Stimulated activated CD4-positive, alpha-beta T cell treated with anti-CD3 and anti-CD28 coated beads, Interleukin-12 subunit alpha, Interleukin-12 subunit beta, amount 100 ng/mL, for 4 hours (primary cell): ENCODE measurements at places on chromosomes 6 and 20.

DNA sequence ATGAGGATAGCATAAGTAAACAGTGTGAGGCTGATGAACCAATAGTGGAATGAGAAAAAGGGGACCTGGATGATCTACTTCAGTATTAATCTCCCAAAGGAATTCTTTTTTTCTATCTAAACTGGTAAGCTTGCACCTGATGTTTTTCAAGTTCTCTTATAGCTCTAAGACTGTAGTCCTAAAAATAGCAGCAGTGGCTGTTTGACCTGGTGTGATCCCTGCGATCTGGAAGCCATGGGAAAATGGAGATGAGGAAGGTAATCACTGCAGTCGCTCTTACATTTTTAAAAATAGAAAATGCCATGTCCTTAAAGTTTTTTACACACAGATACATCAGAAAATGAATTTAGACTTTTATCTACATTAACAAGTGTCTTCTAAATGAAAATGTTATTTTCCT is 926.4 kb upstream of the SLC35B3 start:
- DNase-seq, result no peak

DNA sequence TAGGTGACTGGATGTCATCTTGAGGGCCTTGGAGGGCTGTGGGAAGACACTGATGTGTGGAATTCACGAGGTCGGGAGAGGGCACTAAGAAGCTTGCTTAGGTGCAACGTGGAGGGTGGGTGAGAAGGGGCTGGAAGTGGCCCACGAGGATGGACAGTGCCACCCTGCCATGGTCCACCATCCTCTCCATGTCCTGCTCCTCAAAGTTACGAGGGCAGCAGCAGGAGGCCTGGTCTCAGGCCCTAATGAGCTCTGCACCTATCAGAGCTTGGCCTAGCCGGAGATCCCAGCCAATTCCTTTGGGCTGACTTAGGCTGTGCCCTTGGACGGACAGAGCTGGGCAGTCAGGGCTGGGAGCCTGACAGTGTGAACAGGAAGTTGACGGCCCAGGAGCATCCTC is 27.8 kb upstream of the SCRT2 start:
- DNase-seq, result no peak

DNA sequence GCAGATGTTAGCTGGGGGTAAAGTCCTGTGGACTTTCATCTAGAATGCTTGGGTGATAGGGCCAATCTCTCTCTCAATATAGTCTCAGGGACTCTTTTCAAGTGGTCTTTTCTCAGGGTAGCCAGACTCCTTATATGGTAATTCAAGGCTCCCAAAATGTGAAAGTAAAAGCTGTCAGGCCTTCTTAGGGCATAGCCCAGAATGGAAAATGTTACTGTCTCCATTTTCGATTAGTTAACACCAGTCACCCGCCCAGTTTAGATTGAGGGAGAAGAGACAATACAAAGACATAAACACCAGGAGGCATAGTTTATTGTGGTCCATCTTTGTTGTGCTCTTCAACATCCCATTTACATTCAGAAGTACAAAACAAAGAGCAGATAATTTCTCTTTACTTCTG is 295.8 kb downstream of the EPHA7 start:
- no peak for DNase-seq

GRCh38 chr6:132202574-132202973 is 198.7 kb downstream of the MOXD1 start:
- no peak for DNase-seq

DNA sequence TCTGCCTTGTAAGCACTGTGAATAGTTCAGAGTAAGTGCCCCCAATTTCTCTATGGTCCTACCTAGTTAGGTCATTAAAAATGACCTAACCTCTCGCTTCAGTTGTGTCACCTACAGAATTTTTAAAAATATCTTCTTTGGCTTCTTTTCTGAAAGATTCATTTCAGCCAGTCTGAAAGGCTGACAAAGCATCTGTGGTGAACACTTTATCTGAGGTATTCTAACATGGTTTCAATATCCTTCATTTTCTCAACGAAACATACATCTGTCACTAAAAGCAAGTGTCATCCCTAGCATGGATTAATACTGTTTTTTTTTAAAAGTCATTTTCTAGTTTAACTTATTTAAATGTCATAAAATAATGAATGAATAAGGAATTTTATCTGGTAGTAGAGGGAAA is 5.1 kb downstream of the DPM1 start:
- no peak for DNase-seq

GRCh38 chr6:130105996-130106704 is 87.8 kb downstream of the L3MBTL3 start:
- no peak for DNase-seq

- no peak for DNase-seq
Measured at GRCh38 chr6:140661691-140662090, 1287.2 kb upstream of the CITED2 start.

DNA sequence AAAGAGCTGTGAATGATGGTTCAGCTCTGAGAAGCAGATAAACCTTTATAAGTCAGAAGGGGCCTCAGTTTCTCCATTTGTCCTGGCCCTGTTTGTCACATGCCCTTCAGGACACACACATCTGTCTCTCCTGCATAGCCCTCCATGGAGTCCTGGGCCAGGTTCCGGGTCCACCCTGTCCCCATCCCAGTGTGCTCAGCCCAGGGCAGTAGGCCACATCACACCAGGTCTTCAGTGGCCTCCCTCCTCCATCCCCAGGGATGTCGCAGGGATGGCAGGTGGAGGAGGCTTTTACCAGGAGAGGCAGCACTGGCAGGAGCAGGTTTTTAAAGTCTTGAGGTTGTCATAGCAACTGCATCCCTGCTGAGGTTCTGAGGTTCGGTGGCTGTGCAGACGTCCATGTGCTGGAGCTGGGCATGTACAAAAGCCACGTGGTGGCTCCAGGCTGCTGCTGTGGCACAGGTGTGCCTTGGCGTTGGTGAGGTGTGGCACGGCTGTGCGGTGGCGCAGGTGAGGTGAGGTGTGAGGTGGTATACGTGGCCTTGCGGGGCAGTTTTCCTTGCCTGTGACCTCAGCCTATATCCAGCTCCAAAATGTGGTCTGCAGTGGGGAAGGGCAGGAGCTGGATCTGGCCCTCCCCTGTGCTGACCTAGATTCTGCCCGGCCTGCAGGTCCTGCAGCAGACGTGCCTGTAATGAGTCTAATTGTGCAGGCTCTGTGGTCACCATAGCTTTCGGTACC is 8.0 kb upstream of the NPBWR2 start:
- DNase-seq, result no peak

DNA sequence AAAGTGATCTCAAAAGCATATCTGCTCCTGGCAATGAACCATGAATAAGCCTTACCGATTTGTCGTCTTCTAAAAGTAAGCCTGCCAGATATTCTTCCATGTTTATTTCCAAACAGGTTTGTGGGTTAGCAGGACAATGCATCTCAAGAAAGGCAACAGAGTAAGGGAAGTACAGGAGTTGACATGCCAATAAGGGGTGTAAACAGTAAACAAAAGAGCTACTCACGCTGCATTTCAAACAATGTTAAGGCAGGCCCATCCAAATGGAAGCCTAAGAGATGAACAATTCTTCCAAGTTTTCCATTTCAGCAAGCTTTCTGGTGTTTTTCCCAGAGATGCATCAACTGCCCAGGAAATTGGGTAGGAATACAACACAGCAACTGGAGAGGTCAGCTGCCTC is 27.8 kb upstream of the CRIP3 start:
- no peak for DNase-seq

DNA sequence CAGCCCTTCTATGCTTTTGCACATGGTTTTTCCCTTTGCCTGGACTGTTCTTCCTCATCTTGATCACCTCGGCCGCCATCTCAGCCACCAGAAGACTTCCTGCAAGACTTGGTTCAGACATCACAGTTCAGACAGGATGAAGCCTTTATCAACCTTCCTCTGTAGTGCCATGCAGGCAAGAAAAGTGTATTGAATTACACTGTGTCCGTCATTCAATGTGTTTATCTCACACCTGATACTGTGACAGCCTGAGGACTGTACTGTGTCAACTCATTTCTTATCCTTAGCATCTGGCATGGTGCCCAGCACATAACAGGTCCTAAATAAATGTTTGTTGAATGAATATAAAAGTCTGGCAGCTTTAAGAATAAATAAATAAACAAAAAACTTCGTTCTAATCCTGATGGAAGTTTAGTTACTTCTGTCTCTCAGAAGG is 133.3 kb upstream of the MAN1A1 start:
- DNase-seq, result no peak

GRCh38 chr20:5376228-5376627 is 59.5 kb upstream of the PROKR2 start:
- no peak for DNase-seq

- no peak for DNase-seq
Measured at GRCh38 chr6:110517601-110518281, 41.3 kb upstream of the SLC22A16 start.

GRCh38 chr6:158278004-158278403 is 34.3 kb upstream of the TULP4 start:
- no peak for DNase-seq

DNA sequence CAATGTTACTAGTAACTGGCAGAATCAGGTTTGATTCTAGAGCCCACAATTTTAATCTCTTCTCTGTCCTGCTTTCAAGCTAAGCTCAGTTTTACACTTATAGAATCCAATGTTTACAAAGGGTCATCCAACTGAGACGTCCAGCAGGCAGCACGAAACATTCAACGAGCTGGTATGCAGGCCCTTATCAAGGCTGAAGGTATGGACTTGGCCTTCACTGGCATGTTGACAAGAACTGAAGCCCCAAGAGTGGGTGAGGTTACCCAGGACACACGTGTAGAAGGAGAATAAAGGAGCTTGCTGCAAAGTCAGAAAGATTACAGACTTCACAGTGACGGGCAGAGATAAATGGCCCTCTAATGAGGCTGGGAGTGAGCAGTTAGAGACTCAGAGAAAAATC is 187.4 kb downstream of the KIF16B start:
- DNase-seq, result no peak

DNA sequence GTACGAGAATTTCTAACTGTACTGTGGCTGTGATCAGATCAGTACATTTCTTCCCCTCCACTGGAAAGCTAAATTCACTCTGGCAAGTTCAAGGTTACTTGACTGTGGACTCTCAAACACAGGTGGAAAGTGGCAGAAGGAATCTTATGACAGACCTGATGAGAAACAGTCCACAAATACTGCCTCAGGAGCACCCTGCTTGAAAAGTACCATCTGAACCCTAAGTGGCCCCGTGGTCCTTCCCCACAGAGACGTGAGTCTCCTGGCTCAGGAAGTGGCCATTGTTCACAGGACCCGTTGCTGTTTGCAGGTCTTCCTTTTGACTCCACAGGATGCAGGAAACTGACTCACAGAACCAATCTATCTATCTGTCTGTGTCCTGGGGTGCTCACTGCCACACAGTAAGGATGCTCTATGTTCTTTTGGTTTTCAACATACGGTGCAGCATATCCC is 47.5 kb upstream of the NHSL1 start:
- DNase-seq, result no peak

GRCh38 chr6:82987951-82988350 is 77.7 kb downstream of the UBE3D start:
- DNase-seq, result no peak

DNA sequence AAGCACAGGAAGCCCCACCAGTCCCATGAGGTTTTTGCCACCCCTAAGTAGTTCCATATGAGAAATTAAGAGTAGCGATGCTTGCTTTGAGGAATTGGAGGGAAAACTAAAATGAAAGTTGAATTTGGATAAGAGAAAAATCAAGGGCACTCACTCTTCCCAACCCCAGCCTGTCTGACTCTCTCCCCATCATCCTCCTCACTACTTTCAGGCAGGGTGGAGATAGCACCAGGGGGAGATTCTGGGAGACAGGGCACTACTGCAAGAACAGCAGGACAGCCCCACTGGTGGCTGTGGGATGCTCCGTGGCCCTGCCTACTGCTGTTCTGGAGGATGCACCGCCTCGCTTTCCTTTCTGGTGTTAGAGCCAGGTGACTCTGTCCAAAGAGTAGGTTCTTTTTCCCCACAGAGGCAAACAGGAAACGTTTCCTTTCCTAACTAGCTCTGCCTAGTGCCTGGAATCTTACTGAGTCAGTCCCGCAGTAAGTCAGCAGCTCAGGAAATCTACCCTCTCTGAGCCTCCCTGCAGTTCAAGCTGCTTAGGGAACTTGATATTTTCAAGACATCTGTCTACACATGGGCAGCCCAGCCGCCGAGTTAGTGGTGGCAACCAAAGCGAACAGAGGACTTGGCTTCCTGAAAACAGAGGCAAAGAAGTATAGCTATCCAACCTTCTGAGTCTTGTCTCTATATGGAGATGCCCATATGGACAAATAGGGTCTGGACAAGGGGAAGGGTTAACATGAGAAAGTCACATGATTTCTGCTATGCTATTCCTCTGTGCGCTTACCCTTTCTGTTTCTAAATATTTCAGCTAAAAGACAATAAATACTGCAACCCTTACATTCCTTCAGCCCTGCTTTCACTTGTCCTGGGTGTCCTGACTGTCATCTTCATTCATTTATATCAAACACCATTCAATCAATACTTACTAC is 11.4 kb downstream of the HLA-E start:
- DNase-seq, result no peak

GRCh38 chr6:684831-685636 is 7.9 kb downstream of the EXOC2 start:
- peak; percentile 10 for DNase-seq

GRCh38 chr20:3935956-3936340 is 46.8 kb downstream of the PANK2 start:
- DNase-seq, result no peak
